ENCODE measurements at places on chromosomes 13 and 19.

DNA sequence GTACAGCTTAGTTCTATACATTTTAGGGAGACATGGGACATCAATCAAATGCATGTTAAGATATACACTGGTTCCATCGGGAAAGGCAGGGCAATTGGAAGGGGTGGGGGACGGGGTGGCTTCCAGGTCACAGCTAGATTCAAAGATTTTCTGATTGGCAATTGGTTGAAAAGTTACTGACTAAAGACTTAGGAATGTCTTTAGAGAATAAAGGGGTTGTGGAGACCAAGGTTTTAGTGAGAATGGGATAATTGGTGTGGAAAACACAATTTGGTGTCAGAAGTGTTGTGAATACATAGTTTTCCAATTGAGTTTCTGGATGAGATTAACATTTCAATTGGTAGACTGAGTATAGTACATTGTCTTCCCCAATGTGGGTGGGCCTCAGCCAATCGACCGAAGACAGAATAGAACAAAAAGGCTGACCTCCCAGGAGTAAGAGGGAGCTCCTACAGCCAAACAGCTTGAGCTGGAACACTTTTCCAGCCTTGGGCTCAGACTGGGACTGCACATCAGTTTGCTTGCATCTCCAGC lies 988 bp upstream of the CCDC169 start:
- DNase-seq = no peak

DNA sequence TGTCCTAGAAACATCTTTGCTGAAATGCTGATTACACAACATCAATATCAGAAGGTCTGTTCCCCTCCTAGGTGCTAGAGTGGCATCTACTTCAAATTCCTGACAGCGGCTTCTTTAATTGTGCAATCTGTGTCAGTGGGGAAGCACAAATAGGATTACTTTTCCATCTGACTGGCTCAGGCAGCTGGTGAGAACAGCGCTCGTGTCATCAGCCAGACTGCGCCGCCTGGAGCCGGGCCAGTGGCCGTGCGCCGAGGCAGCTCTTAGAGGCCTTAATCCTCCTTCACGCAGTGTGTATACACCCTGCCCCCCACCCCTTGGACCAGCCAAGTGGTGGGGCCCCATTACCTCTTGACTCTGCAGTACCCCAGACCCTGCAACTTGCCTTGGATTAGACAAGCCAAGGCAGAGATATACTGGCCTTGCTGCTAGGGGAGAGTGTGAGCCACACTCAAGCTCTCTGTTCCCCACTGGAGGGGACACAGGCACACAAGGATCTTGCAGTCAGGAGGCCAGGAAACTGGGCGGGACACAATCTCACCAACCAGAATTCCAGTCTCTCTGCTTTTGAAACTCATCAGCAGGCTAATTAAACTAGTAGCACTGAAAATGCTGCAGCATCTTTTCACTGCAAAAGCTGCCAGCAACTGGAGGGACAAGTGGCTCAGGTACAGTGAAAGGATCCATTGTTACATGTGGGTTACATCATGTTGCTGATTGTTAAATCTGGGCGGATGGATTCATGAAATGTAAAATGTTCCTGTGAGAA lies 48.9 kb upstream of the EPHX3 start:
- DNase-seq = peak; percentile 68

- no peak for DNase-seq
Measured at GRCh38 chr19:45473367-45473681, 5.5 kb downstream of the FOSB start.

- no peak for DNase-seq
Measured at GRCh38 chr19:31135841-31136240, 213.4 kb downstream of the TSHZ3 start.

DNA sequence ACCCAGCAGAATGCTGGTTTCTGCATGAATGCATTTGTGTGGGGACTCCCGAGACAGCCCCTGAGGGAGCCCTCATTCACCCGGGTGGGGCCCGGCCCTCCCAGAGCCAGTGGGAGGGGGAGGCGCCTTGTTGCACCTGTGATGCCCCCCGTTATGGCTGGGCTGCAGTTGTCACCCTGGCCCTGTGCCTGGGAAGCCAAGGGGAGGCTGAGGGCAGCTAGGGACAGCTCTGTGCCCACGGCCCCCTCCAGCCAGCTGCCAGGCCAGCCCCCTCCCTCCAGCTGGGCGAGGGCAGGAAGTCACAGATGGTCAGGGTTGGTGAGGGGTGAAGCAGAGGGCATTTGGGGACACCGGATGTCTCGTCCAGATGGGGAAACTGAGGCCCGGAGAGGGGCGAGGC lies 26.1 kb downstream of the NFIC start:
- DNase-seq = no peak

DNA sequence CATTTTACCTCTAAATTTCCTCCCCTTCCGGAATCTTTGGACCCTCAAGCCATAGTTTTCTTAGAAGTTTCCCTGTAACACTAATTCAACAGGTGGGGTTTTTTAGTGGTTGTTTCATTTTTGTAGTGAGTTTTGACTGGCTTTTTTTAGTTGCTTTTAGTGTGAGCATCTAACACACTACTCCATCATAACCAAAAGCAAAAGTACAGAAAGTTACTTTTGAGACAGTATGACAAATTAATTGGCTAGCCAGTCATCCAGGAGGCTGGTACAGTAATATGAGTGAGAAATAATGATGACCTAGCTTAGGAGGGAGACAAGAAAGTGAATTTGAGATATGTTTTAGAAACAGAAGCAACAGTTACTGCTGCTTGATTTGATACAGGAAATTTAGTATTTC lies 71.5 kb downstream of the DNAJC15 start:
- DNase-seq = no peak

DNA sequence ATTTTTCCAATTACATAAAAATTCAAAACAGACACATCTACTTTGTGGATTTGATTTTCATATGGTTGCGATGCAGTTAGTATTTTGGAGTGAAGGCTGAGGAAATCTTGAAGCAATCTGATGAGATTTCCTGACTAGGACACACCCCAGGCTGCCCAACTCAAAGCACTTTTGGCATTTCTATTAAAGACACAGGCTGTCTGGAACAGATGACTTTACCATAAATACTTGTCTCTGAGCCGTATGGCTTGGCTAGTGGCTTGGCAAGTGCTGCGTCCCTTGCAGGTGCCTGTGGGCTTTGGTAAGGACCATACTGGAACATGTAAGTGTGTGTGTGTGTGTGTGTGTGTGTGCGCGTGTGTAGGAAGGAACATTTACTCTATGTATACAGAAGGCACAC lies 218.8 kb downstream of the FGF9 start:
- DNase-seq = no peak

DNA sequence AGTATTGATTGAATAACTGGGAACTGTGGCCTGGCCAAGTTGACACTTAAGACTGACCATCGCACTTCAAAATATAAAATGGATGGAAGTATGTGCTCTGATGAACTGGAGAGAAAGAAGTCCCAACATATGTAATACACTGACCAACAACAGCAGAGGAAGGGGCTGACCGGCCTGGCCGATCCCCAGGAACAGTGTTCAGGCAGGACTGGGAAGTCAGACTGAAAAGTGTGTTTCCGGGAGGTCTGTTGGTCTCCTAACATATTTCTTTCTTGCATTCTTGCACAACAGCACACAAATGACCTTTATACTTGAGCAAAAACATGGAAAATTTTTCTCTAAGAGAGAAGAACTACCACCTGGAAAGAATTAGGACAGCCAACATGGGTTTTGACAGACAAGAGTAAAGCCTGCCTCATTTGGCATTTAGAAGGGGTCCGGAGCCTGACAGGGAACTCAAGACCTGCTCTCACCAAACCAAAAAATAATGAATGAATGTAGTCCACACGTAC lies 297.8 kb downstream of the OXGR1 start:
- DNase-seq = no peak

DNA sequence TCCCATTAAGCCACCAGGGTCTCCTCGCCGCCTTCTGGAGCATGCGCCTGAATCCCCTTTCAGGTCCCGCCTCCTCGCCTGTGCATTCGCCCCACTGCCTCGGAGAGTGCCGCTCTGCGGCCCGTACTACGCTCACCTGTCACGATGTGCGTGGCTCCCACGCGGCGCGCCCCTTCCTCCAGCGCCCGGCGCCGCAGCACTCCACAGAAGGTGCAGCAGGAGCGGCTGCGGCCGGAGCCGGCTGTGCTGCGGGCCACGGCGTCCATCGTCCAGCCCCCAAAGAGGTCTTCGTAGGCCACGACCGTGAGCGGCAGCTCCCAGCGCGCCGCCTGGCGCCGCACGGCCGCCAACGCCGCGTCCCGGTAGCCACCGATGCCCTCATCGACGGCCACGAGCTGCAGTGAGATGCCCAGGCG lies 4.3 kb downstream of the CTU1 start:
- no peak for DNase-seq

- no peak for DNase-seq
Measured at GRCh38 chr19:42140125-42140754, 8.0 kb upstream of the POU2F2 start.

DNA sequence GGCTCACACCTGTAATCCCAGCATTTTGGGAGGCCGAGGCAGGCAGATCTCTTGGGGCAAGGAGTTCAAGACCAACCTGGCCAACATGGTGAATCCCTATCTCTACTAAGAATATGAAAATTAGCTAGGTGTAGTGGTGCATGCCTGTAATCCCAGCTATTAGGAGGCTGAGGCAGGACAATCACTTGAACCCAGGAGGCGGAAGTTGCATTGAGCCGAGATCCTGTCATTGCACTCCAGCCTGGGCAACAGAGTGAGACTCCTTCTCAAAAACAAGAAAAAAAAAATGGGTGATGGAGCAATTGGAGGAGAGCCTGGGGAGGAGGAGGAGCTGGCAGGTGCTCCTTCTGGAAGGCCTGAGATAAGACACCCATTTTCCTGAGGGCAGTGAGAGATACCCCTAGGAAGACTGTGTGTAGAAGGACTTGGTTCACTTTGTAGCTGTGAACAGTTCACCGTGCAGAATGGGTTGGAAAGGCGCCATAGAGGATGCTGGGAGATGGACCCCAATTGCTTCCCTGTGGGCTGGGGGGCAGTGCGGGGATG lies 8.7 kb upstream of the CARM1 start:
- DNase-seq = no peak

- DNase-seq = no peak
Measured at GRCh38 chr19:48934837-48935236, 1.3 kb downstream of the DHDH start.

DNA sequence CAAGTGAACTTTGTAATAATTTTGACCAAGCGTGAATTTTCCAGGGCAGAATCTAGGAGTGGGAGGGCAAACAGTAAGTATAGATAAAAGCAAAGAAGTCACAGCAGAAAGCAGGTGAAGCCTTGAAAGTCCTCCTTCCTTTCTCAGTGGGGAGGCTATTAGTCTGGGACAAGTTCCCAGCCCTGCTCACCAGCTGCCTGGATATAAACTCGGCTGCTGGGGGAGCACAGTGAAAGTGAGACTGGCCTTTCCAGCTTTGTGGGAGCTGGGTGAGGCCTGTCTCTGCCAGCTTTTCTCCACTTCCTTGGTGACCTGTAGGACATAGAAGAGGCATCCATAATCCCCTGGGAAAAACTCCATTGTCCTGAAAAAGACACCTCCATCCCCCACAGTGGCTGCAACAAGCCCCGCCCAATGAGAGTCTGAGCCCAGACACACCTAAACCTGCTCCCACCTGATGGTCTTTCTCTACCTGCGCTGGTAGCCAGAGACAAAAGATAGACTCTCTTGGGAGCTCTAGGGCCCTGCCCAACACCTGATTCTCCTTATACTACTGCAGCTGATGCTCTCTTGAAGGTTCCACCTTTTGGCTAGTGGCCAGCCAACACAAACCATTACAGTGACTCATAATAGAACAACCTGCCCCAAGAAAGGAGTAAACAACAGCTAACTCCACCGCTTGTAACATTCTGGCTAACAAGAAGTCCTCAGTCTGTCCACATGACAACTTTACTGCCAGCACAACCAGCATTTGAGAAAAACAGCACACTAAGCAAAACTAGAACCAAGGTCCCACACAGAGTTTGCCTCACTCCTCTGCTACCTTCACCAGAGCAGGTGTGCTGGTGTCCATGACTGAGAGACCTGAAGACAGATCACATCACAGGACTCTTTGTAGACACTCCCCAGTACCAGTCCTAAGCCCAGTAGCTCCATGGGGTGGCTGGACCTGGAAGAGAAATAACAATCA lies 252.2 kb upstream of the SLITRK6 start:
- DNase-seq = peak; percentile 19
